ENCODE measurements at places on chromosomes 16 and 17.

- DNase-seq = no peak
Measured at GRCh38 chr16:75503801-75504200, 8.6 kb upstream of the CHST6 start.

GRCh38 chr16:81313701-81314602 lies 810 bp upstream of the GAN start:
- no peak for DNase-seq

GRCh38 chr17:46144246-46144645 lies 49.0 kb downstream of the KANSL1 start:
- no peak for DNase-seq

DNA sequence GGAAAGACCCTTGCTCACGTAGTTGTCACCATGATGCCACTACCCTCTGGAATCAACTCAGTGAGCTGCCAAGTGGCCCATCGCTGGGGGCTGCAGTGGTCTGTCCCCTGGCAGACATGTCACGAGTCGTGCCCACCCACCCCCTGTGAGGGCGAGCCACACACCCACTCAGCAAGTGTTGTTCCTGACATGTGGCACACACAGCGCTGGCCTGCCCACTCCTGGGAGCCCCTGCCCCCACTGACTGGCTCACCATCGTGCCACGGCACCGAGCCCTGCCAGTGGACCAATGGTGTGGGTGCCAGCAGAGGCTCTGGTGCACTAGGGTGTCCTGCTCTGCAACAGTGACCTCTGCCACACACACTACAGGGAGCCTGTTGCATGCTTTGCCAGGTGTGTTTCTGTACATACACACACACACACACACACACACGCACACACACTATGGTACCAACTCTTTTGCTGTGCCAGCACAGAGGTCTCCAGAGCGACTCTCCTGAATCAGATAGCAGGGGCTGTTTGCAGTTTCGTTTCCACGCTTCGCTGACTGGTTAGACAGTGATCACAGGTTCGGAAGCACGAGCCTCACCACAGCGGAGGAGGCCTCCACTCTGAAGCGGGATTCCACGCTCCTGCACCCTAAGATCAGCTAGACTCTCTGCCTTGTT lies 7.7 kb downstream of the RTN4RL1 start:
- no peak for DNase-seq

- DNase-seq = no peak
Measured at GRCh38 chr17:27489045-27489715, 32.9 kb downstream of the KSR1 start.

DNA sequence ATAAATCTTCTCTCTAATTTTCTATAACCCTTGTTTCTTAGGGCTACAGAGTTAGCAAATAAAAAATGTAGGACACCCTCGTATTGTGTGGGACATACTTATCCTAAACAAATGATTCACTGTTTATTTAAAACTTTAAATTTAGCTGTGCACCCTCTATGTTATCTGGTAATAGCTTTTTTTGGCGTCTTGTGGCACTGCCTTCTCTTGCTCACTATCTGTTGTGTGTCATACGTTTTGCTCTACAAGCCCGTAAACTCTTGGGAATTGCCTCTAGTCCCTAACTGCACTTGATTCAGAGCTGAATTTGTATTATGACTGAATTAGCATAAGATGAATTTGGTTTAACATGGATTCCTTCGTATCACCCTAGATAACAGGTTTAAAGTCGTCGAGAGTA lies 144.3 kb upstream of the MYOCD start:
- no peak for DNase-seq

- no peak for DNase-seq
Measured at GRCh38 chr17:77119668-77120301, 21.0 kb upstream of the SEC14L1 start.

- no peak for DNase-seq
Measured at GRCh38 chr16:11624205-11624604, 37.5 kb upstream of the LITAF start.

- no peak for DNase-seq
Measured at GRCh38 chr16:82630219-82630618, 3.5 kb downstream of the CDH13 start.

- DNase-seq = no peak
Measured at GRCh38 chr16:26087091-26087490, 395.3 kb downstream of the HS3ST4 start.

DNA sequence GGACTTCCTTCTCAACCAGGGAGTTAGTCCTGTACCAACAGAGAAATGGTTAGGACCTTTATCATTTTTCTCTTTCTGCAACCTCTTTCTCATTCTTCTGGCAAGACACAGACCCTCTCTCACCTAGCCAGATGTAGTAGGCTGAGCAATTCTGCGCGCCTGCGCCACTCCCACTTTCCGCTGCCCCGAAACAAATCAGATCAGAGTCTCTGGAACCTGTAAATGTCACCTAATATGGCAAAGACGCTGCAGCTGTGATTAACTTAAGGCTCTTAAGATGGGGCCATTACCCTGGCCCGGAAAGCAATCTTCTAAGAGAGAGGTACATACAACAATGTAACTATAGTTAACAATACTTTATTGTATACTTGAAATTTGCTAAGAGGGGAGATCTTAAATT lies 94.3 kb upstream of the ASIC2 start:
- no peak for DNase-seq

DNA sequence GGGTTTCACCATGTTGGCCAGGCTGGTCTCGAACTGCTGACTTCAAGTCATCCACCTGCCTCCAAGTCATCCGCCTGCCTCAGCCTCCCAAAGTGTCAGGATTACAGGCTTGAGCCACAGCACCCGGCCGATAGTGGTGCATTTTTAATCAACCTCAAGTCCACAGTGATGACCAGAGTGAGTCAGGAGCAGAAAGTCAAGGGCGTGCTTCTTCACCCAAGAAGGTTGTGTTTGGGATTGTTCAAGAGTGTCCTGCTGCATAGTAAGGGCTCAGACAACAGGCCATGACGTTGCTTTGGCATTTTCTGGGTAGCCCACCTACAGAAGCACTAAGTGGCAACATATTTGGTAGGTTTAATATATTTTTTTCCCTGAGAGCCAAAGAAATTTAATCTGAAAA lies 108.3 kb upstream of the FAM20A start:
- no peak for DNase-seq

DNA sequence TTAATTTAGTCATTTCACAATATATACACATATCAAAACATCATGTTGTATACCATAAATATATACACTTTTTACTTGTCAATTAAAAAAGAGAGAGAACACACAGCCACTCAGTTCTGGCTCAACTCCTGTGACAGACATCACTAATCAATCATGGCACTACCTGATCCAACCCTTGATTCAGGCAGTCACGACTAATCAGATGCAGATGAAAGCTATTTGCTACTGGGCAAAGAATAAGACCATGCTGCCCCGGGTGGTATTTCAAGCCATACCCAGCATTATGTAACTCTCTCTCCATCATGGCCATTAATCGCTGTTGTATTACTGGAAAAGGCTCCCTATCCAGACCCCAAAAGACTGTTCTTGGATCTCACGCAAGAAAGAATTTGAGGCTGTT lies 345.7 kb downstream of the HAPSTR1 start:
- DNase-seq = no peak

DNA sequence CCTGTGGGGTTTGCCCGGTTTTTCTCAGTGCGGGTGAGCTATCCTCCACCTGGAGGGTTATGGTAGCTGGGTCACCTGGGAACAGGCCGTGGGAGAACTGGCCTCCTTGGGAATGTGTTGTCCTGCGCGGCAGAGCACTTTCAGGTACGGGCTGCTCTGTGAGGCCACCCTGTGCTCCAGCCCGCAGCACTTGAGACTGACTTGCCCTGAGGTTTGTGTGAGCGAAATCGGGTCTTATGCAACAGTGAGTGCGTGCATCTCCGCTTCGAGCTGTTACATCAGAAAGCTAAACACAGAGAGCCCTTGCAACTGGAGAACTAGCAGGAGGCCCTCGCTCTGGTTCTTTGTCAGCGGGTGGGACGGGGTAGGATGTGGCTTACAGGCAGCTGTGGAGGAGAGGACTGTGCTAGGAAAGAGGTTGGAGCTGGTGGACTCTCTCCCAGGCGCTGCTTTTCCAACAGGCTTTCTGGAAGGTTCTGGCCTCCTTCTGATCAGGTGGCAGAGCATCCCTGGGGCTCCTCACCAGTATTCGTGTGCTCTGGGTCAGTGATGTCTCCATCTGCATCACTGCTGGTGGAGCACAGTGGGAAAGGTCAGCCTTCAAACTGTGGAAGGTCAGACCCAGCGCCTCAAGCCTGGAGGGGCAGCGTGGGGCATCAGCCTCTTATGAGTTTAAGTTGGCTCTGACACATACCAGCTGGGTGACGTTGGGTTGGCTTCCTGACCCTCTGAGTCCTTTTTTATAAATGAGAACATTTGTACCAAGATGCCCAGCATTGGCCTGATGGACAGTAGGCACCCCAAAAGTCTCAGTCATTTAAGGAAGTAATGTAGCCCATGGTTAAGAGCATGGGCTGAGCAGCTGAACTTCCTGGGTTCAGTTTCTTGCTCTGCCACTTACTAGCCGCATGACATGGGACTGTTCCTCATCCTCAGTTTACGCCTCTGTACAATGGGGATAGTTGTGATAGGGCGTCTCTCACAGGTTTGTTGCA lies 76.3 kb downstream of the KSR1 start:
- DNase-seq = peak; percentile 49

DNA sequence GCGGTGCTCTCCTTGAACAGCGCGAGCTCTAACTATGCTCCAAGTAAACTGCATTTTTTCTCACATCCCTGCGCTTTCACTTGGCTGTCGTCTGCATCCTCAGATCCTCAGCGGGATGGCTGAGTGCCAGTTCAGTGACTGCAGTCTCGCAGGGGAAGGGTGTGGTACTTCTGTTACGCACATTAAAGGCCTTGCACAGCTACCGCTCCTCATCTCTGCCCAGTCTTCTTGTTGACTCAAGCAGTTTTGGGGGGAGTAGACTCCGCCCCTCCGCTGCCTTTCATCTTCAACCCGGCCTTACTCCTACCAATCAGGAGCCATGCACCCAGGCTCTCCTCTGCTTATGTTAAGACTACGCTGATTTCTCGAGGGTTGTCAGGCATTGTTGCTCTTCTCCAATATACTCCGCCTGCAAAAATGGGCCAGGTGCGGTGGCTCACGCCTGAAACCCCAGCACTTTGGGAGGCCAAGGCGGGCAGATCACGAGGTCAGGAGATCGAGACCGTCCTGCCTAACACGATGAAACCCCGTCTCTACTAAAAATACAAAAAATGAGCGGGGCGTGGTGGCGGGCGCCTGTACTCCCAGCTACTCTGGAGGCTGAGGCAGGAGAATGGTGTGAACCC lies 10.0 kb downstream of the ATP5PD start:
- peak; percentile 36 for DNase-seq

DNA sequence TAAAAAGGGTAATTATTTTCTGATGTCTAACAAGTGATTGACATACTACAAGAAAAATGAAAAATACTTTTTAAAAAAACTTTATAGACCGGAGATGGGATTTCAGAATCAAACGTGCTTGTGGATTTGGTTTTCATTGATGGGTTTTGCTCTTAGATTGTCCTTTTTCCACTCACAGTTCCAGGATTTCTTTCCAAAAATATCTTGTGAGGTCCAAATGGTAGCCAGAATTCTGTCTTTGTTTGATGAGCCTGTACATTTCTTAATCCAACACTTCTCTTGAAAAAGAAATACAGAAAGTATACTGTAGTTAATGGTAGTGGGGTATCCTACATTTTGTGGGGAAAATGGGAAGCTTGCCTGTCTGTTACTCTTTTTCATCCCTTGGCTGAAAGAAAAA lies 329.3 kb downstream of the KCNJ2 start:
- DNase-seq = no peak

- DNase-seq = no peak
Measured at GRCh38 chr17:7549401-7550055, 670 bp downstream of the TNFSF12 start.

DNA sequence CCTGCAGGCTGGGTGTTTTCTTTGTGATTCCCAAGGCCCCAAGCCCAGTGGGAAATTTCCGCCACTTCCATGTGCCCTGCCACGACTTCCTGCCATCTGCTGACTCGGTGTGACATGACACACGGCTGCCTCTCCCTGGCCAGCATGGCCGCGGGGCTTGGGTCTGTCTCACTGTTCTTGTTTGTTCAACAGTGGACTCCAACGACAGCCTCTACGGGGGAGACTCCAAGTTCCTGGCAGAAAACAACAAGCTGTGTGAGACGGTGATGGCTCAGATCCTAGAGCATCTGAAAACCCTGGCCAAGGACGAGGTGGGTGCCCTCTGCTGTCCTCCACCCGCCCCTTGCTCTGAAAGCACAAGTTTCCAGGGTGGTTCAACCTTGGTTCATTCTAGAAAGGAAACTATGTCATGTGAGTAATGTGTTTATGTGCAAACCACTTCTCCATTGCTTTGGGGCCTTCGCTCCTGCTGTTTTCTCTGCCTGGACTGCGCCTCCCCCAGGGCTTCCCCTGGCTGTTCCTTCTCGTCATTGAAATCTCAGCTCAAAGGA lies 26.8 kb downstream of the KNOP1 start:
- DNase-seq = no peak

GRCh38 chr17:63649813-63650212 lies 27.6 kb downstream of the MAP3K3 start:
- DNase-seq = no peak

- no peak for DNase-seq
Measured at GRCh38 chr17:60165223-60165622, 15.4 kb downstream of the CA4 start.

GRCh38 chr17:29659155-29659554 lies 36.4 kb upstream of the CORO6 start:
- DNase-seq = no peak
